ENCODE measurements at places on chromosomes 4 and X. TPM values are rescaled to one million over a fixed set of nuclear protein-coding genes. Genes with fewer than 3 reads are reported as not detected.

CTAG2 gene
- not detected for polyA plus RNA-seq

NFXL1 gene
- polyA plus RNA-seq: 16.5 TPM

SLC6A14 gene
- 0.74 TPM for polyA plus RNA-seq

DNA sequence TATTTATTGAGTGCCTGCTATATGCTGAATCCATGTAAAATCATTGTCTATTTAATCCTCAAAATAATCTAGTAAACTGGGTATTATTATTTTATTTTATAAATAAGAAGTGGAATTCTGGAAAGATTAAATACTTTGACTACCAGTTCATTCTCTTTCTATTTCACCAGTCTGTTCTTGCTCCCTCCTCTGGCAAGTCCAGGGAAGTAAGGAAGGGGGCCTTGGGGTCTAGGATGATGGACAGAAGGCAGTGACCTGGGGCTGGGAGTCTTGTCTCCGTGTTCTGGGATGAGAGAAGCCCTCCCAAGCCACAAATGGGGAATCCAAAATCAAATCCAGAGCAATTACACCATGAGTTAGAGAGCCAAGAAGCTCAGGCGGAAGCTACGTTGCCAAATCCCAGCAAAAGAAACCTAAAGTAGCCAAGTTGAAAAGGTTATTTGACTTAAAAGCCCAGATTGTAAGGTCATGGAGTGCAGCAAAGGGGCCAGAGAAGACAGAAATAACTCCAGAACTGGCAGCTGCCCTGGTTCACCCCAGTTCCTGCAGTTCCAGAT is 28.3 kb upstream of the PARM1 start:
- peaks cover 3% of the 10 kb centered on the region for H3K27me3 ChIP-seq
- H3K4me3 ChIP-seq: no peak overlapping the region
- H3K36me3 ChIP-seq: no peaks in the 10 kb centered on the region

GRCh38 chrX:51024106-51024696 is 113.7 kb downstream of the BMP15 start:
- H3K27ac ChIP-seq: no peak overlapping the region
- H3K36me3 ChIP-seq: no peaks in the 10 kb centered on the region
- H3K4me1 ChIP-seq: no peaks in the 10 kb centered on the region
- H3K4me3 ChIP-seq: no peak overlapping the region
- DNase-seq: no peak
- H3K27me3 ChIP-seq: no peaks in the 10 kb centered on the region
